ENCODE measurements at places on chromosomes 1 and 21. TPM values are rescaled to one million over a fixed set of nuclear protein-coding genes. Genes with fewer than 3 reads are reported as not detected.
A peak's percentile ranks its signal among the peaks of the same experiment; 100 is the strongest.

DNA sequence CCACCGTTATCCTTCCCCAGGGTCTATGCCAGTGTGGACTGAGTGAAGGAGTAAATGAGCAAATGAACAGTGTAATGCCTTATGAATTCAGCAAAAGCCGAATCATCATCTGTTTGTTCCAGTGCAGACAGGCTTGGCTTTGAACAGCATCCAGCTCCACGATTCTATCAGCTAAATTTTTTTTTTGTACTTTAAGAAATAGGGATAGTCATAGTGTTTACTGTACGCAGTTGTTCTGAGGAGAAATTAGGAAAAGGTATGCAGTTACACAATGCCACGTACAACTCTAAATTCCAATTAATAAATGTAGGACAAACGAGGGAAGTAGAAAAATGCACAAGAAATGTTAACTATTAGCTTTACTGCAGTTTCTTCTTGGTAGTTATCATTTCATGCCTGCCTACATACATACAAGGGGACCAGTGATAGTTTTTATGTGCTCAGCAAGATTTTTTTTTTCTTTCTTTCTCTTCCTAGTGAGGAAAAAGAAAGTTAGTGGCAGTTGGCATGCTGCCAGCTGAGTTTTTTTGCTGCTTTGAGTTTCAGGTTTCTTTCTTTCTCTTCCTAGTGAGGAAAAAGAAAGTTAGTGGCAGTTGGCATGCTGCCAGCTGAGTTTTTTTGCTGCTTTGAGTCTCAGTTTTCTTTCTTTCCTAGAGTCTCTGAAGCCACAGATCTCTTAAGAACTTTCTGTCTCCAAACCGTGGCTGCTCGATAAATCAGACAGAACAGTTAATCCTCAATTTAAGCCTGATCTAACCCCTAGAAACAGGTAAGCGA, at the start of gene IFI44L:
Gene IFI44L, plus strand, starts transcription at position 646 of the 777 bp plus-strand sequence. CDS start 7,468 bp downstream, outside the sequence.
- DNase-seq, result no peak

- DNase-seq, result no peak
Observed at GRCh38 chr1:85373378-85373708, 91.6 kb downstream of the DDAH1 start.

ATP1A4 gene
- total RNA-seq, result not detected

MNDA gene
- not detected for total RNA-seq

GRCh38 chr1:239696317-239696716, 309.9 kb downstream of the CHRM3 start:
- DNase-seq, result no peak

- no peak for DNase-seq
Observed at GRCh38 chr21:42544544-42544943, 30.9 kb downstream of the SLC37A1 start.

SH3BGRL3 gene
- 119 TPM for total RNA-seq

PDC gene
- not detected for total RNA-seq

DNA sequence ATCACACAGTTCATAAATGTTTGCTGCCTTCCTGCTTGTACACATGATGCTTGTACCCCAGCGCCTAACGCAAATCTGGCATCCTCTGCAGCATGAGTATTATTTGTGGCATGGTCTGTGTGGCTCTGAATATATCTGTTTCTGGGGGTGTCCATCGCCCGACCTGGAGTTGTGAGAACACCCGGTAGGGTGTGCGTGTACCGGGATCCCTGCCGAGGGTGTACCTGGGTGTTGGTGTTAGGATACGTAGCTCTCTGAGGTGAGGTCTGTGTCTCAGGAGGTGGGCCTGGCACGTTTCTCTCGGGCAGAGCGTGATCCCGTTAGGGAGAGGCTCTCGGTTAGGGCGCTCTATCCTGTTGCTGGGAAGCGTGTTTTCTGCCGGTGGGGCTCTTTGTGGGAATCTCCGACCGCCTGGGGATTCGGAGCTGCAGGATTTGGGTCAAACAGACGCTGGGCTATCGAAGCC, 10.4 kb upstream of the CDC20 start:
- no peak for DNase-seq

DNA sequence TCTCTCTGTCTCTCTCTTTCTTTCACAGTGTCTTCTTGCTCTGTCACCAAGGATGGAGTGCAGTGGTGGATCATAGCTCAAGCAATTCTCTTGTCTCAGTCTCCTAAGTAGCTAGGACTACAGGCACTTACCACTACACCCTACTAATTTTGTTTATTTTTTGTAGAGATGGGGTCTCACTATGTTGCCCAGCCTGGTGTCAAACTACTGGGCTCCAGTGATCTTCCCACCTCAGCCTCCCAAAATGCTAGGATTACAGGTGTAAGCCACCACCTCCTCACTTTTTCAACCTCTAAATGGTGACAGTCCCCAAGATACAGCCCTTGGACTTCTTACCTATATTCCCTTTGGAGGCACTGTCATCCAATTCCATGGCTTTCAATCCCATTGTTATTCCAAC, 50.5 kb upstream of the PUM1 start:
- DNase-seq, result no peak

- DNase-seq, result no peak
Observed at GRCh38 chr1:225418059-225418458, 9.8 kb downstream of the LBR start.

GRCh38 chr1:24855474-24855873, 74.6 kb downstream of the RUNX3 start:
- DNase-seq, result no peak

NPL gene
- 0.06 TPM for total RNA-seq

- no peak for DNase-seq
Observed at GRCh38 chr1:89980605-89981004, 14.3 kb upstream of the ZNF326 start.

UBXN10 gene
- 0.14 TPM for total RNA-seq

DNA sequence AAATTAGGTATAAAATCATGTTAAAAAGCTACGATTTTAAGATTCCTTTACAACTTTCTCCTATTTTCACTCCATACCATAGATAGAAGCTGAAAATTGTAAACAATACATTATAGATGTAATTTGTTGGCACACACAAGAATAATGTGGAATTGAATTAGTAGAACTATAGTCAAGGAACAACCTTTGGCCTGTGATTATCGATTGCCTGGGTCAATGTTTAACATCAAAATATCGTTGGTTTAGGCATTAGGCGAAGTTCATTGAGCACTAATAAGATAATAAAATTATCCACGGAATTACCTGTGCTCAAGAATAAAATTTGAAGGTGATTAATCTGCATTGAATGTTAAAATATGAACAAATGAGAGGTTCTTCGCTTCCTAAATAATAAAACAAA, 455.1 kb upstream of the ZP4 start:
- no peak for DNase-seq

ZBTB21 gene
- total RNA-seq, result 6.3 TPM

GRCh38 chr1:94345148-94345721, 73.0 kb upstream of the ABCD3 start:
- no peak for DNase-seq

DNA sequence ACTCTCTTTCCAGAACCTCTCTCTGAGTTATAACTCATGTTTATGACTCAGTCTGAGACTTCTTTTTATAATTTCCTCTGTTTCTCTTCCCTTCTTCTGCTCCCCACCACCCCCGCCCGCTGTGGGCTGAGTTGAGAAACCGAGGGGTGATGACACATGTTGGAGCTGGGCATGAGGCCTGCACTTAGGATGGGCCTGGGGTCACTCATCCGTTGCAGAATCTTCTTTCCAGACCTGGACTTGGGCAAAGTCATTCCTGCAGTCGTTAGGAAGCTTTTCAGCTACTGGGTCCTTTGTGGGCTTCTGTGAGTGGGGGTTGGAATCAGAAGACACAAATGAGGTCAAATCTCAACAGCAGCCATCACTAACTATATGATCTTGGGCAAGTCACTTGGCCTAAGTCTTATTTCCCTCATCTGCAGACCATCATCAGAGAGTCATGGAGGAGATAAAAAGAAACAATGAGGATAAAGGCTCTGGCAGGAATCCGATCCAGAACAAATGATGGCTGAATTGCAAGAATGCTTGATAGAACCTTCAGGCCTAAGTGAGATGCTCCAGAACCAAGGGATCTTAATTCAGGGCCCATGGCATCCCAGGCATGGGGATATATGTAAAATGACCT, 53.4 kb downstream of the RPS6KA1 start:
- peak; percentile 69 for DNase-seq

RO60 gene
- total RNA-seq, result 71.1 TPM

DNA sequence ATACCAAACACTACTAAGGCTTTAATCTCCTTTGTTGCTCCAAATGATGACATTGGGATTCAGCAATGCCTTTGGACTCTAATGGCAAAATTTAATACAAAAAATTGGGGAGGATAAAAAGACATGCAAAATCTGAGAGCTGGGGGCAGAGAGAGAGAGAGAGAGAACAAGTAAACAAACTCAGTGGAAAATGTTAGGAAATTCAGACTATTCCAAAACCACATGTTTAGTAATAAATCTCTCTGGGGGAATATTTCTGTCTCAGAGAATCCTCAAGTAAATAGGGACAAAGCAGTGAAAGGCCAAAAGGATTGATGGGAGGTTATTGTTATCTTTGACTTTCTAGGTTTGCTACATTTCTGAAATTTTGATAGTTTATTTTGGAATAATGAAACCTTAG, 65.7 kb downstream of the PLA2G4A start:
- DNase-seq, result no peak

DNA sequence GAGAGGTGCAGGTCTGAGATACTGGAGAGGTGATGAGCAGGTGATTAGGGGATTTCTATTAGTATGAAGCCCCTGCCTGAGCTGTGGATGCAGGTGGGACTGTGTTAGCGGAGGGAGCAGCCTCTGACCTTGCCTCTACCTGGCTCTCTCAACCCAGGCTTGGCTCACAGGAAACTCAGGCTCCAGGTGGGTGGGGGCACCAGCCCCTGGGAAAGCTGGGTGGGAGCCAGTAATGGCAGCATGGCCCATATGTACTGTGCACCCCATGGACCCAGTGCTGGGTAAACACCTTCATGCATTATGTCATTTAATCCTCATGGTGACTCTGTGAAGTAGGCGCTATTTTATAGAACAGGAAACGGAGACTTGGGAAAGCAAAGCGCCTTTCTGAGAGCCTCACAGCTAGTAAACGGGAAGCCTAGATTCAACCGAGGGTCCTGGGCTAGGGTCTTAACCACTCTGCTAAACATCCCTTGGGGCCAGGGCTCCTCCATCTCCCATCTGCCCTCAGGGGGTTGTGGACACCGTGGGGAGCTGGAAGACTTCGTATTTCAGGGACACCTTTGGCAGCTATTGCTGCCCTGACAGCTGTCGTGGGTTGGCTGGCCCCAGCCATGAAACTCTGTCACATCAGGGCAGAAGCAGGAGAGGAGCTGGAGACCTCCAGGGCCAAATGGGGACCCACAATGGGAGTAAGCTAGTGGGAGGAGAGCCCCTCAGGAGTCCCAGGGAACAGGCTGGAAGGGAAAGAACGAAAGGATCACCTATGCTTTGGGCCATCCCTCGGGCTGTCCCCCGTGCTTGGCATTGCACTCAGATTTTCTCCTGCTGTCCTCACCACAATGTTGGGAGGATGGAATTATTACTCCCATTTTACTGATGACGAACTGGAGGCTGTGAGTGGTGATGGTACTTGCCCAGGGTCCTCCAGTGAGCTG, 59.6 kb upstream of the CSF3R start:
- DNase-seq, result no peak

DNA sequence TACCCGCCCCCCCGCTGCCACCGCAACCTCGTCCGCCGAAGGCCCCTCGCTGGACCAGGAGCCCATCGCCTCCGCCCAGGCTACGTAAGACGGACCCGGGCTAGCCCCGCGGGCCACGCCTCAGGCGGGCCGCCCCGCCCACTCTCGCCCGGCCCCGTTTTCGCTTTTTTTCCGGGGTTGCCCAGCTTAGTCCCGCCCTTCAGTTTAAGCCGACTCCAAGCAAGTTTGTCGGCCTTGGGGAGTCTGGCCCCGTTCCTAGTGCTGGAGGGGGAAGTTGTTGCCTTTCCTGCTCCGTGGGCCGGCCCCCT, 3.0 kb downstream of the RUSC1 start:
- DNase-seq, result peak; percentile 44

GRCh38 chr1:22529901-22530621, 33.2 kb upstream of the EPHA8 start:
- DNase-seq, result no peak

DNA sequence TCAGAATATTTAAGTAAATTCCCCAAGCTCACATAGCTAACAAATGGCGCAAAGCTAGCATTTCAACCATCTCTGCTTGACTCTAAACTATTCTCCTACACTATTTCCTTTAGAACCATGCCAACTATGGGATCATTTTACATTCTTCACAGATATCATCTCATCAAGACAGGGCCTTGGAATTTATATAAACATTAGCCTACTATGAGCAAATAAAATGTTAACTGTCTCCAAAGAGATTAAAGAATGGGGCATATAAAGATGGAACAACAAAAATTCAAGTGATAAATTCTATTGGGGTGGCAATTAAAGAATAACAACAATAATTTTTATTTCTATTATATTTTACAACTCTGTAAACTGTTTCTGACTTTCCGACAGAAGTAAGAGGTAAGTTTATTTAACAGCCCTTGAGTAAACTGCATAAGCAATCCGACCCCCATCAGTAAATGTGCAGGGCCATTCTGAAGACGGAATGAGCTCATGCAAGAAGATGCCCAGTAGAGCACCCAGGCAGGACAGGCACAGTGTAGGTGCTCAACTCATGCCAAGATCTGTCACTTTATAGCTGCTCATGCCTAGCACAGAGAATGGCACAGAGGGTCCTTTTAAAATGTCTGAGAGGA, 261.9 kb downstream of the VAV3 start:
- no peak for DNase-seq

GRCh38 chr1:67748630-67749029, 63.6 kb downstream of the GADD45A start:
- peak; percentile 80 for DNase-seq

GRCh38 chr1:148363439-148363810, 119.7 kb downstream of the PPIAL4G start:
- DNase-seq, result no peak

HSD11B1 gene
- total RNA-seq, result 0.75 TPM

DNA sequence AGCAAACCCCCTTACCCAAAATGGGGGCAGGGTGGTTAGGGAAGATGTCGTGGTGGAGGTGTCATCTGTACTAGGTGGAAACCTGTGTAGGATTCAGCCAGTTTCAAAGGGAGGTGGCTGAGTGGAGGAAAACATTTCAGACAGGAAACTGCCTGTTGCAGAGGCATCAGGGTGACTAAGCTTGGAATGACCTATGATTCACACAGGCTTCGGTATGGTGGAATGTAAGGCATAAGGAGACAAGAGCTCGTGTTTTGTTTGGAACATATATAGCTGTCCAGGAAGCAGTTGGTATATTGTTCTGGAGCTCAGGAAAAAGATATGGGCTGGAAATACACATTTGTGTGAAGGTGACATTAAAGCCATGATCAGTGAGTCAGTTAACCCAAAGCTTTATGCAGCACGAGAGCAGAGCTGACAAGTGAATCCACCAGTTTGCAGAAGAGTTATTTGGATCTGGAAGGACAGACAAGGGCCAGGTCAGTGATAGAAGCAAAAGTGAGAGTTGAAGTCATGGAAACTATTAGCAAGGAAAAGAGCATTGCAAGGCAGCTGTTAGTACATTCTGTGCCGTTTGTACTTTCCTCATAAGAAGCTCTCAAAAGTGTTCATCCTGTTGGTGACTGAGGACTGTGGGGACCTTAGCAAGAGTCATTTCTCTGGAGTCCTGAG, 12.2 kb downstream of the UTP25 start:
- peak; percentile 88 for DNase-seq

FAM72C gene
- 6.2 TPM for total RNA-seq

GRCh38 chr1:6970221-6970620, 185.0 kb downstream of the CAMTA1 start:
- no peak for DNase-seq

- no peak for DNase-seq
Observed at GRCh38 chr1:151813271-151813977, 8.2 kb upstream of the LINGO4 start.
